ENCODE measurements at places on chromosomes 16 and 17. TPM values are rescaled to one million over a fixed set of nuclear protein-coding genes. Genes with fewer than 3 reads are reported as not detected.

GRCh38 chr16:18948372-18949020, 22.3 kb upstream of the SMG1 start:
- DNase-seq, result no peak
- no peak overlapping the region for H3K27ac ChIP-seq
- no peak overlapping the region for H3K4me3 ChIP-seq
- no peaks in the 10 kb centered on the region for H3K27me3 ChIP-seq
- H3K4me1 ChIP-seq, result no peaks in the 10 kb centered on the region

GRCh38 chr17:57652811-57653210, 92.3 kb downstream of the CCDC182 start:
- H3K4me3 ChIP-seq, result no peak overlapping the region
- no peaks in the 10 kb centered on the region for H3K27me3 ChIP-seq
- H3K27ac ChIP-seq, result no peak overlapping the region
- H3K4me1 ChIP-seq, result peaks cover 27% of the 10 kb centered on the region
- DNase-seq, result no peak
- H3K36me3 ChIP-seq, result no peaks in the 10 kb centered on the region

DNA sequence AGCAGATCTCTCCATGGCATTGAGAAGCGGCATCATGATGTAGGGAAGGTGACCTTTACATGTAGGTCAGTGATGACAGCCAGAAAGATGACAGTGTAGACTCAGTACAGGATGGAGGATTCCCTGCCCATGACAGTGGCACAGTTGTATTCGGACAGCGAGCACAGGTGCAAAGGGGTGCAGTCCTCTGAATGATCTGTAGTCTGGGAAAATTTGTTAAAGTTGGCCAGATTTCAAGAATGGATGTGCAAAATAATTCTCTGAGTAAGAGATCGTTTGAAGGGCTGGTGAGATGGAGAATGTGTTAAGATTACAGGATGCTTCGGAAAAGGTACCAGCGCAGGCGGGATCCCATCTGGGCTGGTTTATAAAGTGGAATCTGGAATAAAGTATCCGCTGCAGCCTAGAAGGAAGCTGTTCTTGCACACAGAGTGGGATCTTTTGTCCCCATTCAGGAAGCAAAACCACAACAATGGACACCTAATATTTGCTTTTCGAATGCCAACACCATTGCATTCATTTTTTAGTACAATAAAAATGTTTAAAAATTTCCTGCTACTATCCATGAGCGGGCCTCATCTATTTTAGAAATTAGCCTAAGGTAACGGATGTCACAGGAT, 101.2 kb downstream of the RPTOR start:
- 0 out of 2 replicates have a peak, but pooled peaks cover 7% of the 10 kb centered on the region for H3K36me3 ChIP-seq
- H3K27me3 ChIP-seq, result no peaks in the 10 kb centered on the region
- peak overlapping the region; percentile 72 for H3K27ac ChIP-seq
- H3K4me3 ChIP-seq, result no peak overlapping the region
- H3K4me1 ChIP-seq, result peaks cover 12% of the 10 kb centered on the region

DNA sequence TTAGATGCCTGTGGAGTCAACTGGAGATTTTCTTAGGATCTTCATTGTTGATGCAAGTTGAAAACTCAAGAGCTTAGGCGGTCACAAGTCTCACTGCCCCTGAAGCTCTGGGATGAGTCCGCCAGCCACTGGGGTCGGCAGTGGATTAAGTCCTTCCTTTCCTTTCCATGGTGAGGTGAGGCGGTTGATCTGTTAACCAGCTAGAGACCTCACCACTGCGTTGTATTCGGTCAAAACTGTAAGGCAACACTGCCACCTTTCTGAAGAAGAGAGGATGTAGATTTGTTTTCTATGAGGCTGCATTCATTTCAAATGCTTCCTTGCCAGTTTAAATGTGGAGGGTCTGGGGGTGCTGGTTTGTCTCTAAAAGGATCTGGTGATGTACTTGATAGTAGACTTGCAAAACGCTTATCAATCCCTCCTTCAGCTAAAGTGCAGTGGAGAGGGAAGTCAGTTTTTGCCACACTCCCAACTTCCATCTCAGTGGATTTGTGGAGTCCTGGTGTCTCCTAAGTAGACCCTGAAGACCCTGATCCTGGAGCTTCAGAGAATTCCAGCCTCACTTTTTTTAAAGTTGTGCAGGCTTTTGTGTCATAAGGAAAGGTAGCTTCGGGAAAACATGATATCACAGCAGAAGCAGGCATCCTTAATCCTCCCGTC, 1.7 kb downstream of the MYOCD start:
- no peak overlapping the region for H3K27ac ChIP-seq
- no peaks in the 10 kb centered on the region for H3K36me3 ChIP-seq
- DNase-seq, result peak; percentile 13
- peaks cover 79% of the 10 kb centered on the region for H3K27me3 ChIP-seq
- H3K4me1 ChIP-seq, result no peaks in the 10 kb centered on the region
- H3K4me3 ChIP-seq, result no peak overlapping the region

DNA sequence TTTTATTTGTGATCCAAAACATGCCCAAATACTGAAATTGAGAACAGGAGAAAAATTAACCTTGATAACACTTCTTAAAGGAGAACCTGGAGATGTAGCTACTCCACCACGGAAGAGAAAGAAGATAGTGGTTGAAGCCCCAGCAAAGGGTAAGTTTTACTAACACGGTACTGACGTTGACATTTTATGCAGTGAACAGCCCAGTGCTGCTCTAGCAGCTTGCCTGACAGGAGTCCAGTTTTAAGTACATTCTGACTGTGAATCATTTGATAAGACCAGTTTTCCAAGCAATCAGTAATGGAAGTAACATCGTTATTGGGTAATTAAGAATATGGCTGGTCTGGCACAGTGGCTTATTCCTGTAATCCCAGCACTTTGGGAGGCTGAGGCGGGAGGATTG, 6.5 kb downstream of the ORC6 start:
- H3K4me3 ChIP-seq, result no peak overlapping the region
- no peaks in the 10 kb centered on the region for H3K27me3 ChIP-seq
- H3K36me3 ChIP-seq, result peaks cover 23% of the 10 kb centered on the region
- H3K4me1 ChIP-seq, result peaks cover 6% of the 10 kb centered on the region
- H3K27ac ChIP-seq, result no peak overlapping the region

- peak overlapping the region; percentile 39 for H3K4me3 ChIP-seq
- no peak for DNase-seq
- no peak overlapping the region for H3K27ac ChIP-seq
- no peaks in the 10 kb centered on the region for H3K36me3 ChIP-seq
- no peaks in the 10 kb centered on the region for H3K4me1 ChIP-seq
These were observed 14.4 kb upstream of the KCNJ18 start for GRCh38 chr17:21677911-21678310.

- peaks cover 11% of the 10 kb centered on the region for H3K4me1 ChIP-seq
- H3K4me3 ChIP-seq, result no peak overlapping the region
- DNase-seq, result no peak
- no peaks in the 10 kb centered on the region for H3K36me3 ChIP-seq
- no peak overlapping the region for H3K27ac ChIP-seq
These were observed 25.1 kb downstream of the RAI1 start for GRCh38 chr17:17706140-17707060.

DNA sequence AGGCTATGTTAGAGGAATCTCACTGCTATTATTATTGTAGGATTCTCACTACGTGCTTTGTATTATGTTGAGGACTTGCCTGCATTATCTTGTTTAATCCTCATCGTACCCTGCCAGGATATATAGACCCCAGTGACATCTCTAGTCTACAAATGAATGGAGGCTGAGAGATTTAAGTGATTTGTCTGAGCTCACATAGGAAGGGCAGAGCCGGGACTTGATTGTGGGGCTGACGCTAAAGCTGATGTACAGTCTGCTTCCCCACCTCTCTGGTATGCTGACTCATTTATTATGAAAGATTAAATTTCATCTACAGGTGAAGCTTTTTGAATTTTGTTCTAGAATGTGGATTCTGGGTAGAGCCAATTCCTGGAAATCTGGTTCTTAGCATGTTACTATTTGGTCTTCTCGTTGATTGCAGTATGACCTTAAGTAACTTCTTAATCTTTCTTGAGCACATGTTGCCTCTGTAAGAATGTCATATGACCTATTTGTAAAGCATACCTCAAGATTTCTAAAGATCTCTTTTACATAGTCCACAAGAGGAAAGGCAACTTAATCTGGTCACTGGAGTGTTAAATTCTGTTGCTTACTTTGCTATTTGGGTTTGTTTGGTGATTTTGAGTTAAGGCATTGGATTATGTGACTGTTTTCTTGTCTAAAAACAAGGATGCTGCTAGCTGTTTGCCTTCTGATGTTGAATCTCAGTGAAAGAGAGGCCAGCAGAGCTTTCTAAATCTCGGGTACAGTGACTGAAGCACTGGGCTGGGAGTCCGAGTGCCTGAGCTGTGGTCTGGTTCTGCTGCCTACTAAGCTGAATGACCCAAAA, 12.4 kb downstream of the METTL9 start:
- no peak for DNase-seq
- peak overlapping the region; percentile 56 for H3K27ac ChIP-seq
- peaks cover 3% of the 10 kb centered on the region for H3K36me3 ChIP-seq

Gene FOXN1
- polyA plus RNA-seq, result not detected

Gene METRN
- polyA plus RNA-seq, result 52.4 TPM

Gene SPATA32
- not detected for polyA plus RNA-seq

Gene LAT
- 8.6 TPM for polyA plus RNA-seq

Gene TPPP3
- polyA plus RNA-seq, result 36.2 TPM

Gene MYH11
- polyA plus RNA-seq, result not detected
